Activated naive CD4-positive, alpha-beta T cell treated with Interleukin-2 at 50 U/mL for 16 hours (primary cell): ENCODE measurements at places on chromosomes 7 and 10.

DNA sequence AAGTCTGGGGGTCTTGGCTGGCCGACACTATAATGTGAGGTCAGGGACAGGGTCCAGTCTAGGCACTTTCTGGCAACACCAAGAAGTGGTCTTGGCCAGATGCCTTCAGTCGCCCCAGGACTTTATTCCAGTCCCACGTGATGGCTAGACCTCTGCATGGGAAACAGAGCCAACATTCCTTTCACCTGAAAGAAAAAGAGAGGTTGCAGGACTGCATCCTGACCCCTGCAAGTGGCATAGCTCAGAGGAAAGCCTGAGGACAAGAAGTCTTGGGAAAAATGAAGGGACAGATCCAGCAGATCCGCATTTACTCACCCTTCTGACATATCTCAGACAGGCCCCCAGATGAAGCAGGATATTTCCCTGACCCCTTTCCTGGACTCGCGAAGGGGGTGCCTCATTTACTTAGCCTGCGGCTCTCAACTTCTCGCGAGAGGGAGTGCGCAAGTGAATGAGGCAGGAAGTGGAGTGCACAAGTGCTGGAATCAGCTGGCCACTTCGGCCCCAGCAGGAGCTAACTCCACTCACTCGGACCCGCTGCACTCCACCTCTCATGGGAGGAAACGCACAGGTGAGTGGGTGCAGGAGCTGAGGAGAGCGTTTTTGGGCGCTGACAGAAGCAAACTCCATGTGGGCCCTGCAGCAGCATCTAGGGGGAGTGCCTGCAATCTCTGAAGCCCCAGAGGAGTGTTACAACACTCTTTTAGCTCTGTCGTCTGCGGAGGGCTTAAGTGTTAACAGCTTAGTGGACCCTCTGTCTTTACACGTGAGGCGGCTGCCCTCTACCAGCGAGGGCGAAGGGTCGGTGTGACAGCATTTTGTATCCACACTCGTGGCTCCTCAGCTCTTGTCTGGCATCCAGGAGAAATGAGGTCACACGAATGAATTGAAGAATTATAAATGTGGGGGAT, 916.2 kb upstream of the GHITM start:
- no peak for DNase-seq

GRCh38 chr7:16369855-16370254, 51.5 kb downstream of the CRPPA start:
- no peak for DNase-seq

GRCh38 chr10:58041901-58042300, 225.8 kb downstream of the IPMK start:
- DNase-seq, result no peak

DNA sequence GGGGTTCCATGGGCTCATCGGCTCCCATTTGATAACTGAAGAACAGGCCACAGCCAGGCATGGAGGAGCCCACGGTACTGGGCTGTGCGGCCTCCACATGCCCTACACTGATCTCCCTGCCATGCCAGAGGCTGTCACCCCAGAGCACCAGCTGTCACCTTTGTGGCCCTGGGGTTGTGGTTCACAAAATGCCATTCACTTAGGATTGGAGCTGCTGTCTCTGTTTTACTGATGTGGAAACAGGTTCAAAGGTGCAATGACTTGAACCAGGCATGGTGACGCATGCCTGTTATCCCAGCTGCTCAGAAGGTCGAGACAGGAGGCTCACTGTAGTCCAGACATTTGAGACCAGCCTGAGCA, 4.3 kb upstream of the UPK3B start:
- DNase-seq, result no peak

GRCh38 chr7:142587578-142588191, 161.6 kb upstream of the PRSS1 start:
- no peak for DNase-seq

DNA sequence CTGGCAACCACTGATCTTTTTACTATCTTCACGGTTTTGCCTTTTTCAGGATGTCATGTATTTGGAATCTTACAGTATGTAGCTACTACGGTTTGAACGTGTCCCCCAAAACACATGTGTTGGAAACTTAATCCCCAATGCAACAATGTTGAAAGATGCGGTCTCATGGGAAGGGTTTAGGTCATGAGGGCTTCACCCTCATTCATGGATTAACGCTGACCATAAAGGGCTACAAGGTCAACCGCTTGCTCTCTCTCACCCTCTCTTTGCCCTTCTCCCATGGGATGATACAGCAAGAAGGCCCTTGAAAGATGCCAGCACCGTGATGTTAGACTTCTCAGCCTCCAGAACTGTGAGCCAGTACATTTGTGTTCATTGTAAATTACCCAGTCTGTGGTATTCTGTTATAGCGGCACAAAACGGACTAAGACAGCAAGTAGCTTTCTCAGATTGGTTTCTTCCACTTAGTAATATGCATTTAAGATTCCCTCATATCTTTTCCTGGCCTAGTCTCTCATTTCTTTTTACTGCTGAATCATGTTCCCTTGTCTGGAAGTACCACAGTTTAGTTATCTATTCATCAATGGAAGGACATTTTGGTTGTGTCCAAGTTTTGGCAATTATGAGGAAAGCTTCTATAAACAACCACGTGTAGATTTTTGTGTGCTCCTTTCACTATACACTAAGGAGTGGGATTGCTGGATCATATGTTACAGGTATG, 3.0 kb upstream of the CRYGN start:
- DNase-seq, result no peak

DNA sequence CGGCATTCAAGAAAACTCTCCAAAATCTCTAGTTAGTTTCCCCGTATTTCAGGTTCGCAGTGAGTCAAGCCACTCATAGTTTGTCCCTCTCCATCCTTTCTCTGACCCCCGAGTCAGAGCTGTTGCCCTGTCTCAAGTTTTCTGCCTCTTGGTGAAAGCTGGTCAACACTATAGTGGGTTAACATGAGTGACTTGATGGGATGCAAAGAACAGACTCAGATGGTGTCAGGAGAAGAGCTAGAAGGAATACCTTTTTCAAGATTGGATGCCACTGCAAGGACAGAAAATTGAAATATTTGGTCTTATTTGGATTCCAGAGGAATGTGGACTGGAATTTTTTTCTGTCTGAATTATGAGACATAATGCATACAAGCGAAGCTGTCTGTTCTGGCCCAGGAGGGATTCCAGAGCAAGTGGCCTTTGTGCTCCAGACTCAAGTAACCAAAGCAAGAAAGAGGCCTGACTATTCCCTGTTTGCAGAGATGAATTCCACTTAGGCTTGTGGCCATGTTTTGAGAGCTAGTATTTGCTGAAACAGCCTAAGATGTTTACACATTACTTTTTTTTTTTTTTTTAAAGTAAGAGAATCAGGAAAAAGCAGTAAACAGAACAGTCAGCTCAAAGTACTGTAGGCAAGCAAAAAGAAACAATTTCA, 67.4 kb downstream of the VWC2 start:
- DNase-seq, result no peak

DNA sequence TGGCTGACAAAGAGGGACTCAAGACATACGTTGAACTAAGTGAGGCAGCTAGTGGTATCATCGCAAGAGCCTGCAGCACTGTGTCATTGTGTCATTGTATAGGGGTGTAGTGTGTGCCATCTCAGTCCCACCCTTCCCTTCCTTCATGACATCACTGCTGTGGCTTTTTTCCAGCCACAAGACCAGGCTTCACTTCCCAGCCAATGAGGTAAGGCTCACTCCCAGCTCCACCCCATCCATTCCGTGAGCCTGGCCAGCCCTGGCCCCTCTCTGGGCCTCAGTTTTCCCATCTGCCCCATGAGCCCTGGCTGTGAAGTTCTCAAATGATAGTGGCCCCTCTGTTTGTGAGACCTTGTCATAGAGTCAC, 134.3 kb upstream of the ZMIZ1 start:
- DNase-seq, result no peak

GRCh38 chr7:131111081-131111576, 216.5 kb upstream of the MKLN1 start:
- DNase-seq, result no peak

- no peak for DNase-seq
These were observed 8.1 kb upstream of the CUZD1 start for GRCh38 chr10:122853665-122854313.

GRCh38 chr7:38323156-38323555, 49.7 kb upstream of the TARP start:
- no peak for DNase-seq

DNA sequence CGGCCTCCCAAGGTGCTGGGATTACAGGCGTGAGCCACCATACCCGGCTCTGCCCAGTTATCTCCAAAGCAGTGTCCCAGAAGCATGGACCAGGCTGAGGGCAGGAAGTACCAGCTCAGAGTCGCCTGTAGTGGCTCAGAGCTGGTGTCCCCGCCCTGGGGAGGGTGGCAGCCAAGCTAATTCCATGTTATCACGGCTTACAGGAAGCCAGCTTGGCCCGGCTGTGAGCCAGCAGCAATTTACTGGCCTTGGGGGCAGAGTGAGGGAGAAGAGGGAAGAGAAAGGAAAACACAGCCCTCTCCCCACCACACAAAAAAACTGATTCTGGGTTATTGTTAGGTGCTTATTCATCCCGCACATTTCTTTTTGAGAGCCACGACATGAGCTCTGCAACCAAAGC, 88.1 kb downstream of the HIP1 start:
- no peak for DNase-seq

- no peak for DNase-seq
These were observed 140.3 kb downstream of the FOXP2 start for GRCh38 chr7:114554781-114555537.

DNA sequence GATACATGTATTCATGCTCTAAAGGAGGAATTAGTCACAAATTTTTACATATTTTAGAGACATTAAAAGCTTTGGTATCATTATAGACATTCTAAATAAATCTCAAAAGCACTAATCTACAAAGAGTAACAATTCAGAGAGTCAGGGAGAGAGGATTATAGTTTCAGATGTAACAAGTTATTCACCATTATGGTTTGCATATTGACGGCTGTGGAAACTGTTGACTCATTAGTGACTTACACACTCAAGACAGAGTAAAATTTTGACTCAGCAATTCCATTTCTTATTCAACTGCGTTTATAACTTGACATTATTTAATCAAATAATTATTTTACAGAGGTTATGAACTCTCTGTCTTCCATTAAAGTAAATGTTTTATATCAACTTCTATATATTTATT, 95.4 kb upstream of the SEMA3C start:
- DNase-seq, result no peak

GRCh38 chr10:18759575-18759974, 100.3 kb downstream of the ARL5B start:
- no peak for DNase-seq

DNA sequence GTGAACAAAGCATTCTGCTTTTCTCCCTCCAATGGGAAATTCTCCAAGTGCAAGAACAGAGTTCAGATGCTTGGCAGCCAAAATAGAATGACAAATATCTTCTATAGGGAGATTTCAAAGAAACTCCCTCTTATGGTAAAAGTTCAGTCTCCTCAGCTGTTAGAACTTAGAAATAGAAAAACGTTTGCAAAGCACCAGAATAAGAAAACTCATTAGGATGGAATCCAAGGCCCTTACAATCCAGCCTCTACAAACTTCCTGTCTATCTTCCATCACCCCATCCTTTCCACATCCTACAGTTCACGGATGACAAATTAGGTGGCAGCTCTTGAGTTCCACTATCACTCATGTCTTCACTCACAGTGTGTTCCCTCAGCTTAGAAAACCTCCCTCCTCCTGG, 25.7 kb downstream of the FAM13C start:
- DNase-seq, result no peak

- no peak for DNase-seq
These were observed 2.9 kb upstream of the AKR1C8 start for GRCh38 chr10:5187867-5188266.
